T-helper 1 cell (primary cell): ENCODE measurements at places on chromosomes 7 and 10.

- no peak for DNase-seq
Measured at GRCh38 chr10:94013331-94013760, 19.6 kb downstream of the PLCE1 start.

DNA sequence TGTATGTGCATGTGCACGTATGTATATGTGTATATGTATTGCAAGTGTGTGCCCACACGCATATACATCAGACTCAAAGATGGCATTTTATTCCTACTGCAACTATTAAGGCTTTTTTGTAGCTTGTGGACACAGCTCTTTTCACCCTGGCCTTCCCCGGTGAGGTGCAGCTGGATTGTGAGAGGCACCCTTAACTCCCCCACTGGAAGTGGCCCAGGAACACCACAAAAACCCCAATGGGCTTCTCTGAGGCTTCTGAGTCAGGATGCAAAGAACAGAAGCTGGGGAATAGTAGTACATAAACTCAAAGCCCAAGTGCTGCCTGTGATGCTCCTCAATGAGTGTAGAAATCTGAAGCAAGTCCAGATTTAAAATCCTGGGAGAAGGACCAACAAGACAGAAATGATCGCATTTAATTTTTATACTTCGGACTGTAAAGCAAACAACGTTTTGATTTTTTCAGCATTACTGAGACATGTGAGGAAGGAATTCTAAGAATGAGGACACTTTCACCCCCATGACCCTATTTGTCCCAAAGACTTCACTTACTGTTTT is 369.2 kb upstream of the MGMT start:
- DNase-seq = no peak

GRCh38 chr10:49116509-49117375 is 1.4 kb upstream of the VSTM4 start:
- DNase-seq = no peak

DNA sequence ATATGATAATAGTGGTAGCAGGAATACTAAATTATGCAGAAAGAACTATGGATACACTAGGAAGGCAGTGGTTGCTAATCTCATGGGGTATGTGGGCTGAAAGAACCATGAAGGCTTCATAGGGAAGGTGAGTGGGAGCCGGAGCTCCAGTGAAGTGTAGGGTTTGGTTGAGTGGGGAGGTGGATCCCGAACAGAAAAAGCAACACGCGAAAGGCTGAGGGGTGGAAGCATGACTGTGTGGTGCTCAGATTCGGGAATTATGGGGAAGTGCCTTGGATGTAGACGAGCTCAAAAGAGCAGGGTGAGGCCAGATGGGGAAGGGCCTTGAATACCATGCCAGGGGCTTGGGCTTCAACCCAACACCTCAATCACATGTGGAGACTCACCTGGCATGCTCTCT is 715.1 kb downstream of the TYW1 start:
- DNase-seq = no peak

- no peak for DNase-seq
Measured at GRCh38 chr10:43904844-43905243, 256.2 kb upstream of the ZNF32 start.
